ENCODE measurements at places on chromosomes 7 and 10.

- no peak for DNase-seq
These were observed 269 bp downstream of the CALD1 start for GRCh38 chr7:134779741-134780065.

- no peak for DNase-seq
These were observed 2.4 kb upstream of the NIPSNAP2 start for GRCh38 chr7:55962014-55962413.

- no peak for DNase-seq
These were observed 10.6 kb downstream of the SLC25A16 start for GRCh38 chr10:68516766-68517165.

DNA sequence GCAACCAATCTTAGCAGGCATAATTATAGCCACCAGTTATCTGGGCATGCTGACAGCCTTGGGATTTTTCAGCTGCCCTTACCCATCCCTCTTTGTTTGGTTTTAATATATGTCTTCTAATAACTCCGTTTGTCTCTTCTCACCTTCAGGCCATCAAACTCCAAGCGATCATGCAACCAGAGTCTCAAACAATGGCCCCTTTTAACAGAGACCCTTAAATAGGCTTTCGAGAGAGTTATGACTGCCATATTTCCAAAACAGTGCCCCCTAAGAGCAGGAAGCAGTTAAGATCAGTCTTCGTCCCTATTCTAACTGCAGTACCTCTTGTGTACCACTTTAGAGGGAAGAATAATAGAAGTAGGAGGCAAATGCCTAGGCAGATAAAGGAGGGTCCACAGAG lies 157.5 kb downstream of the DGKB start:
- no peak for DNase-seq

DNA sequence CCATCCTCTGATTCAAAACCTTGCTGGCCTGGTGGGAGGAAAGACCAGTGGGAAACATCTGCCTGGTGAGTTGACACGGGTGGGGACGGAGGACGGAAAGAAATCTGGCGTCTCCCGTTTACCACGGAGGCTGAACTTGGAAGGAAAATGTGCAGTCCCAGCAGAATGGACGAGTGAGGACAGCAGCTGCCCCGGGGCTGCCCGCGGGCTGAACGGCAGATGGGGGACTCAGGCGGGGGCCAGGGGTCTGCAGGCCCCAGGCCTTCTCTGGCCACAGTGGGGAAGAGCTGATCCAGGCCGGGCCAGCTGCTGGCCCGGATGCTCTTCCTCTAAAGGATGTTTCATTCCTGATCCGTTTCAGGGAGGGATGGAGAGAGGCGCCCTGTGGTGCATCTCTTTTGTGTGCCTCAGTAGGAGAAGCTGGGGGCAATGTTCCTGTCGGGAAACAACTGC lies 147.5 kb upstream of the CHST15 start:
- no peak for DNase-seq

- no peak for DNase-seq
These were observed 235.2 kb downstream of the DPP6 start for GRCh38 chr7:154287356-154287755.

- no peak for DNase-seq
These were observed 107.1 kb downstream of the C10orf90 start for GRCh38 chr10:126563361-126563760.

- no peak for DNase-seq
These were observed 80.9 kb downstream of the ABLIM1 start for GRCh38 chr10:114577133-114577532.

GRCh38 chr7:158585721-158586498 lies 1.7 kb downstream of the PTPRN2 start:
- DNase-seq: no peak
